Iris pigment epithelial cell (primary cell): ENCODE measurements at places on chromosomes 1 and 21.

DNA sequence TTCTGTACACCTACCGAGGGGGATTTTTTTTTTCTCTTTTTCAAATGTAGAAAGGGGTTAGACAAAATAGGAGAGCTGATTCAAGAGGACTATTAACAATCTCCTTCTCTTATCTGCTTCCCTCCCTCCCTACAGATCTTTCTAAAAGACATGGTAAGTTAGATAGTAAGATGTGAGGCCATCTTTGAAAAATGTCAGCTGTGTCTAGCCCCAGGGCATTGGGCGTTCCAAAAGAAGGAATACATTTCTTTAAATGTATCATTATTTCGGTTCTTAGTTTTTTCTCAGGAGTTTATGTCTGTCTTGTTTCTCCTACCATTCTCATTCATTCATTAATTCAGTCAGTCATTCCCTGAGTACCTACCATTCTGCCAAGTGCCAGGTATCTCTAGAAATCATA lies 27.2 kb downstream of the BCL9 start:
- no peak for DNase-seq

DNA sequence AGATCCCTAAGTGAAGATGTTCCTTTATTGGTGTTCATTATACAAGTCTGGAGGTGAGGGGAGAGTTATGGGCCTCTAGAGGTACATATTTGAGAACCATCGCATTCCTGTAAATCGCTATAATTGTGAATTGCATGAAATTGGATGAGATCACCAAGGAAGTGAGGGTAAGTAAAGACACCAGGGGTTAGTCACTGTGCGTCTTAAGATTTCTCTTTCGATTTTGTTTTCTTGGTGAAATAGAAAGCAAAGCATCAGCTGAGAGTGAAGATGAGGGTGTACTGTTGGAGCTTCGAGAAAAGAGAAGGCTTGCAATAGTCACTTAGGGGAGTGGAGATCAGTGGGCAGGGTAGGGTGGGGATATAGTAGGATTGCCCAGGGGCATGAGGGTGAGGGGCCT lies 82.1 kb downstream of the RAVER2 start:
- peak; percentile 42 for DNase-seq

DNA sequence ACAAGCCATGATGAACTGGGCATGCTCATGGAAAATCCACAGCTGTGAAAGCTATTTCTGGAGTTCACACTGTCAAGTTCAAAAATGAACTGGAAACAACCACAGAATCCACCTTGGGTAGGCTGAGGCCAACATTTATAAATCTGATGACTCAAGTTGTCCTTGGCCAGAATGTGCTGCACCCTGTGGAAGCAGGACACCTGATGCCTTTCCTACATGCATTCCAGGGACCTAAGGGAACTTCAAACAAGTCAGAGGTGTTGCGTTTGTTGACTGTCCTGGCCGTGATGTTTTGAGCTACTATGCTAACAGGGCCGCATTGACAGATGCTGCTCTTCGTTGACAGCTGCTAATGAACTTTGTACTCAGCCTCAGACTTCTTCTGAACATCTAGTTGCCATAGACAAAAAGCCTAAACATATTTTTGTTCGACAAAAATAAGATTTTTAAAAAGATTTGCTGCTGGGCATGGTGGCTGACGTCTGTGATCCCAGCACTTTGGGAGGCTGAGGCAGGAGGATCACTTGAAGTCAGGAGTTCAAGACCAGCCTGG lies 127.9 kb upstream of the SLC45A1 start:
- DNase-seq: peak; percentile 63

DNA sequence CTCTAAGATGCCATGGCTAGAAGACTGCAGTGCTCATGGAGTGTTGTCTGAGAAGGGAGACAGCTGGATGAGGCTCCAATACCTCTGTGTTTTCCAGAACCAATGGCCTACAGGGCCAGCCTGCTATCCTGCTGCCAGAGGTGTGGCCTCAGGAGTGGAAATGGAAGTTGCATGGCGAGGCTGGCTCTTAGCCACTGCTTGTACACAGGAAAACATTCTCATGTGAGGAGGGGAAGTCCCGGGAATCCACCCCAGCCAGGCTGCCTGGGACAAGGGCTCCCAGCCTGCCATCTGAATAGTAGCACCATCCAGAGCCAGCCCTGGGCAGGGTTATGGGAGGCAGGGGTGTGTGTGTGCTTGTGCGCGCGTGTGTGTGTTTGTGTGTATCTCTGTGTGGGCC lies 56.5 kb downstream of the SDC3 start:
- DNase-seq: peak; percentile 37

GRCh38 chr1:62273953-62274352 lies 45.3 kb downstream of the KANK4 start:
- DNase-seq: no peak

- DNase-seq: no peak
Measured at GRCh38 chr1:83086346-83086745, 912.6 kb downstream of the TTLL7 start.

DNA sequence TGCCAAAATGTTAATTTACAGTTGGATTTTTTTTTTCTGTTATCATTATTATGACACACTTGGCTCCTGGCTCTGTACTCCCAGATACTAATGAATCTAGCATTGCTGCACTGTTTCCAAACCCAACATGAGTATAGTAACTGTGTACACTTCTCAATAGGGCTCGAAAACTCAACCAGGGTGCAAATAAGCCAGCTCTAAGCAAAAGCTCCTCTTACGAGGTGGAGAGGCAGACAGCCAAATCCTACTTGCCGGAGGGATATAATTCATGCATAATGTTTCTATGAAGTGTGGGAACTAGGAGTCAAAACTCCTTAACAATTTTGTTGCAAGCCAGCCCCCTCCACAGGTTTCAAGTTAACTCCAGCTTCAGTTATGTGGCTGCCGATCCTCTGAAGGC lies 510.4 kb upstream of the ZP4 start:
- no peak for DNase-seq

GRCh38 chr1:243848858-243849420 lies 1.1 kb downstream of the AKT3 start:
- peak; percentile 78 for DNase-seq

GRCh38 chr1:83798965-83799364 lies 200.0 kb downstream of the TTLL7 start:
- DNase-seq: no peak

GRCh38 chr1:154221278-154222001 lies 685 bp downstream of the UBAP2L start:
- DNase-seq: peak; percentile 83

- DNase-seq: no peak
Measured at GRCh38 chr1:74811436-74812179, 78.7 kb downstream of the TYW3 start.

- DNase-seq: no peak
Measured at GRCh38 chr1:2447276-2448097, 28.6 kb upstream of the PLCH2 start.
